ENCODE measurements at places on chromosomes 1 and 21. TPM values are rescaled to one million over a fixed set of nuclear protein-coding genes. Genes with fewer than 3 reads are reported as not detected.

OR2T33 gene
- total RNA-seq = not detected

LDLRAD2 gene
- total RNA-seq = 0.47 TPM

RAD54L gene
- total RNA-seq = 1.9 TPM

TRAF3IP3 gene
- total RNA-seq = 257 TPM

MRPL39 gene
- total RNA-seq = 19.7 TPM

GUCA2A gene
- not detected for total RNA-seq

CNKSR1 gene
- 3.7 TPM for total RNA-seq

HOOK1 gene
- total RNA-seq = 12.6 TPM

VHLL gene
- 0.49 TPM for total RNA-seq

DNA sequence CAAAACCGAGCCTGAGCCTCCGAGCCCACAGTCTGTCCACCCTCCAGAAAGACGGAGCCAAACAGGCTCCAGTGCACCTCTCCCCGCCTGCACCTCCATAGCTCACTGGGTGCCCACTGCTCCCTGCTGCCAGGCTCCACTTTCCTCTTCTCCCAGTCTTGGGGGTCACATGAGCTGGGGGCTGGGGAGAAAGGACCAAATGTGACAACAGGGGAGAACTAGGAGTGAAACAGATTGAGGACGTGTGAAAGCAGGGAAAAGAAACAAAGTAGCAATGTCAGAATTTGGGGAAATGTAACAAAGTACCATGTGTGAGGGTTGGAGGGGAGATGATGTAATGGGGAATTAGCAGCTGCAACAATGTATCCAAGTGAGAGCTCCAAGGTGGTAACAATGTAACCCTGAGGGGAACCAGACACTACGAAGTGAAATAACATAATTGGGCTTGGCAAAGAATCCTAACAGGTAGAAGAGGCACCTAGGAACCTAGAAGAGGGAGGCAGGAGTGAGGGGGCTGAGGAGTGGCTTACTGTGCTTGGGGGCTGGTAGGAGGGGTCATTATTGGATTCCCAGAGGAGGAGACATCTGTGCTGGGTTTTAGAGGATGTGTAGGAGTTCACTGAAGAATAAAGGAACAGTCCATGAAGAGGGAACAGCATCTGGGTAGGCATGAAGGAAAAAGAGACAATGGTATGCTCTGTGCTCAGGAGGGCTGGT is 12.5 kb downstream of the SDC3 start:
- DNase-seq = no peak

DNA sequence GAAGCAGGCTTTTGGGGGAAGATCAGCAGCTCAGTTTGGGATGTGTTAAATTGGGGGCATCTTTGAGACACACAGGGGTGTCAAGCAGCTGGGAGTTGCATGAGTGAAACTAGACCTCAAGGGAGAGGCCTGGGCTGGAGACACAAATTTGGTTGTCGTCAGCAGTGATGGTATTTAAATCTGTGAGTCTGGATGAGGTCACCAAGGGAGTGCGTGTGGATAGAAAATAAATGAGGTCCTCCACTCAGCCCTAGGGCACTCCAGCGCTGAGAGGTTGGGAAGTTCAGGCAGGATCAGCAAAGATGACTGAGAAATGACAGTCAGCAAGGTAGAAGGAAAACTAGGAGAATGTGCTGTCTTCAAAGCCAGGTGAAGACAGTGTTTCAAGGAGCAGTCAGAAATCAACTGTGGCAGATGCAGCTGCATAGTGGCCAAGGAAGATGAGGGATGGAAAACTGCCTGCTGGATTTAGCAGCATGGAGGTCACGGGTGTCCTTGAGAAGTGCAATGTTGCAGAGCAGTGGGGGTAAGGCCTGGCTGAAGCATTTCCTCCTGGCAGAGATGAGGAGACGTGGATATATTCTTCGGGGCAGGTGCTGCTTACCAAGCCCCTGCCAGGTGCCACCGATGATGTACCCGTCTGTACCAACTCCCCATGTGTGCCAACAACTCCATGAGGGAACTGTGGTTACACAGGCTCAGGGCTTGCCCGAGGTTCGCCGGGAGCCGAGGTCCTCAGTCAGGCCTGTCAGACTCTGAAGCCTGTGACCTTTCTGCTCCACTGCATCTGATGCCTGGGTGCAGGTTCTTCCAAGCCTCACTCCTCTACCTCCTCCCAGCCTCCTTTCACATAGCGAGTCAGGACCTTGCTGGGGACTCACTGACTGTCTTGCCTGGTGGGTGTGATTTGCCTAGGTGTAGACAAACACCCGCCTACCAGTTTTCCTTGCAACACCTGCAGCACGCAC is 11.3 kb downstream of the MAP7D1 start:
- DNase-seq = no peak

GRCh38 chr1:226473325-226473724 is 65.4 kb upstream of the PARP1 start:
- DNase-seq = no peak

DNA sequence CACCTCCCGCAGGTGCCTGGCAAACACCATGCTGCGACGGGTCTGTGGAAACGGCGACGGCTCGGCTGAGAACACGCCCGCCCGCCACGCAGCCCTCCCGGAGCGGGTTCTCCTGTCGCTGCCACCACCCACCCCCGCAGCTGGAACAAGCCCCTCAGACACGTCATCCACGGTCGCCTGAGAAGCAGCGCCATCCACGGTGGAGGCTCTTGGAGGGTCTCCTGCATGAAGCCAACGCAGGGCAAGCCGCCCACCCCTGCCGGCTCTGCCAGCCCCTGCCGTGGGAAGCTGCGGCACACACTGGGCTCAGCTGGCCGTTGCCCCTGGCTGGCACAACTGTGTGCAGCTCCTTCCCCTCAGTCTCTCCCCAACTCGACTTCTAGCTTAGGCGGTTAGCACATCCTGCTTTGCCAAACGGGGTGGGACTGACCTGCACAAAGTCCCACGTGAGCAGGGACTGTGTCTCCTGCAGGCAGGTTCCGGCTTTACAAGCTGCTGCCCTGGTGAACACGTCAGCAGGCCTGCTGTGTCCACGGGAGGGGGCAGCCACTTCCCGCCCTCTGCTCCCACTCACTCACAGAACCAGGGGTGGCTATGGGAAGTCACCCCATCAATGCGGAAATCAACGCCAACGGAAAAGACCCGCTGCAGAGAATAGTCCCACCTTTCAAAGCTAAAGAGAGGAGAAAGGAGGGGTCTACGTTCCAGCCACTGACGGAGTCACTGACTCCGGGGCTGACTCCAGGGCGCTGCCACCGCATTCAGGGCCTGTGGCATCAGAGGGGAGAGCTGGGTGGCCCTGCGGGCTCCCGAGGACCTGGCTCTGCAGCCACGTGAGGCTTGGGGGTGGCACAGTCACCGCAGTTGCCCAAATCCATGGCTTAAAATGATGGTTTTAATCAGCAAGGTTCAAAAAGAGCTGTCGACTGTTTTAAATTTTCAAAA is 10.3 kb downstream of the POFUT2 start:
- DNase-seq = no peak

- no peak for DNase-seq
Observed at GRCh38 chr1:226351709-226352108, 42.7 kb upstream of the LIN9 start.

- no peak for DNase-seq
Observed at GRCh38 chr1:233638513-233638912, 24.6 kb downstream of the KCNK1 start.

- no peak for DNase-seq
Observed at GRCh38 chr1:83064589-83065242, 934.2 kb downstream of the TTLL7 start.

- DNase-seq = no peak
Observed at GRCh38 chr1:47679301-47679791, 241.5 kb downstream of the FOXD2 start.

DNA sequence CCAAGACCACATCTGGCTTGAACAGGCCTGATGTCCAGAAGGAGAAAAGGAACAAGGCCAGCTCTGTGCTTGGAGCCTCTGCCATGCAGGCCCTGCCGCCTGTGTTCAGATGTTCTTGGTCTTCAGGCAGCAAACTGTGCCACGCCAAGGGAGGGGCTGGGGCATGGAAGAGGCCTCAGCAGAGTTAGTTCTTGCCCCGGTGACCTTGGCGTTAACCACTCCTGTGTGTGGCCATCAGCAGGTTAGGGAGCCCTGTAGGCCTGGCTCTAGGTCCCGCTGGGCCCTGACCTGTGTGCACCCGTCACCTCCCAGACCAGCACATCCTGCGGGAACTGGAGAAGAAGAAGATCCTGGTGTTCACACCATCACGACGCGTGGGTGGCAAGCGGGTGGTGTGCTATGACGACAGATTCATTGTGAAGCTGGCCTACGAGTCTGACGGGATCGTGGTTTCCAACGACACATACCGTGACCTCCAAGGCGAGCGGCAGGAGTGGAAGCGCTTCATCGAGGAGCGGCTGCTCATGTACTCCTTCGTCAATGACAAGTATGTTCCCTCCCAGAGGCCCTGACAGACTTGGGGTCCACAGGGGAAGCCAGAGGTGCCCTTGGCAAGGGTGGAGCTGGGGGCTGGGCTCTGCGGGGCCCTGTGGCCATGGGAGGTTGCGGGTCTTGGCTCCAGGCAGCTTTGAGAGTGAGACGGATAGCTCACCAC is 7.1 kb downstream of the ZC3H12A start:
- DNase-seq = peak; percentile 17

- no peak for DNase-seq
Observed at GRCh38 chr1:203104789-203105390, 19.1 kb upstream of the MYOG start.

DNA sequence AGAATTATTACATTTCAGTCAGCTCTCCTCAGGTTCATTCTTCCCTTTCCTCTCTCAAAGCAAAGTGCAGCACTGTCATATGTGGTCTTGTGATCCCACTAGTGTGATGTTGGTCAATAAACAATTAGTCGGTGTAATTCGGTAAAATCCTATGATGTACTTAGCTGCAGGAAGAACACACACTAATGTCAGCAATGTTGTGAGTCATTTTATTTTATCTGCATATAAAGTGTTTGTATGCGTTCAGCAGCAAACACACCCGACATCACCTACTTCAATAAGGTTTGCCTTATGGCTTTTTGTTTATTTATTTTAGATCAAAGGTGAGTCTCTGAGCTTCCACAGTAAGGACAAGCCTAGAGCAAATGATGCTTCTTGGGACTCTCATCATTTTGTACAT is 47.8 kb downstream of the PTPN14 start:
- no peak for DNase-seq

GRCh38 chr1:41313661-41314131 is 47.5 kb upstream of the FOXO6 start:
- peak; percentile 29 for DNase-seq

DNA sequence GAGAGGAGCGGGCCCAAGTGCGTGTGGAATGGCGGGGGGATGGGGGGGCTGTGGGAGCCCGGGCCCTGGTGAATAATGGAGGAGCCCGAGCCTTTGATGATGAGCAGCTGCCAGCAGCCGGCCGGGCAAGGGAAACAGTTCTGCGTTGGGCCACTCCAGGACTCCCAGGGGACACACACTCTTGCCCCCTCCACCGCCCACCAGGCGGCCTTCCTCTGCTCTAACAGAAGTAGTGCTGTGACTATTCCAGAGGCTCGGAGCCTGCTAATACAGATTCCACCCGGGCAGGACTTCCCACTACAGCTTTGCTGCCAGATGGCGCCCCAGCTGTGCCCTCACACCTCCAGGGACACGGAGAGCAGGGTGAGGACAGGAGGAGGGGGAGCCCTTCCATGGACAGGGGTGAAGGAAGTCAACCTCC is 48.2 kb upstream of the LRP8 start:
- no peak for DNase-seq

GRCh38 chr1:176466514-176466913 is 3.5 kb downstream of the PAPPA2 start:
- DNase-seq = no peak

- DNase-seq = no peak
Observed at GRCh38 chr1:114694540-114695310, 621 bp downstream of the AMPD1 start.

DNA sequence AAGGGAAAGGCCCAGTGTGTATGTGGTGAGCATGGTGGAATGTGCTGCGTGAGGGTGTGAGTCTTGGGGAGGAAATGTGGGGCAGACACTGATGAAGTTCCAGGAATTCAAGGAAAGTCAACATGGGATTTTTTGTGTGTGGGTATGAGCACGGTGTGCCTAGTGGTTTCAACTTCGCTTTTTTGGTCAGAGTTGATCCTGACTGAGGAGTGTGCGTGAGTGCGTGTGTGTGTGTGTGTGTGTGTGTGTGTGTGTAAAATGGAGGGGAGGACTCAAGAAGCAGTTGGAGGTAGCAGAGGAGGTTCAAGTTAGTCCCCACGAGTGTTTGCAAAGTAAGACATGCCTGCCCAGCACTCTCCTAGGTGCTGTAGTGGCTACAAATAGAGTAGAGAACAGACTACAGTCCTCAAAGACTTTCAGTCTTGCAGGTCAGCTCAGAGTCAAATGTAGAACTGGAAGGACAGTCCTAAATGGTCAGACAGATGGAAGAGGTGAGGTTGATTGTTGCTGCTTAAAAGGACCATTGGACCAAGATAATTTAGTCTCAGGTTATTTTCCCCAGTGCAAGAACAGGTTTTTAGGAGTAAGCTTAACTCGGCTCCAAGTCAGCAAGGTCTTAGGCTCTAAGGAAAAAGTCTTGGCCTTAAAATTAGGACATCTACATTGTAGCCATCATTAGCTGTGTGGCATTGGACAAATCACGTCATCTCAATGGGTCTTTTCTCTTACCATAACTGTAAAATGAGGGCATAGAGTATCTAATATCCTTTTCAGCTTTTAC is 25.0 kb downstream of the SLAMF1 start:
- peak; percentile 57 for DNase-seq

All from B cell (primary cell).